ENCODE measurements at places on chromosomes 2 and 18. TPM values are rescaled to one million over a fixed set of nuclear protein-coding genes. Genes with fewer than 3 reads are reported as not detected.

DNA sequence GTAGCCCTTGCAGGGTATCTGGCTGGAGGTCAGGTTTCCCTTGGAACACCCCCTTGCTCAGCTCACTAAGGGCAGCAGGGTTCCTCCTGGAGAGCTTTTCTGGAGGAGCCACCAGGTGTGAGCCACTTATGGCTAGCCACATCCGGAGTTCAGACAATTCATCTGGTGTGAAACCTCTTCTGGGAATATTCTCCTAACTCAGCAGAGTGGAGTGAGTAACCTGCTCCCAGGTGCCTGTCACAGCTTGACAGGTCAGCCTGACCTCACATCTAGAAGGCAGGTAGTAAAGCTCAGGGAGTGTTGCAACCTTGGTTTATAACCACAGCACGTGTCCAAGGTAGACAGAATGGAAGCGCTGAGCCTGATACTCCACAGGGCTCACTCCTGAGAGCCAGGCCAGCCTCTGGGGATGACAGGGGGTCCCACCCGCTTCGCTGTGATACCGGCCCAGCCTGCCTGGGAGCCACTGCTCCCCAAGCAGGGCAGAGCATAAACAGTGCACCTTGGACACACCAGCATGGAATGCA is 62.6 kb upstream of the TGFA start:
- DNase-seq, result no peak

GGCX gene
- total RNA-seq, result 20.1 TPM

GRCh38 chr2:114424699-114425098 is 17.7 kb upstream of the DPP10 start:
- no peak for DNase-seq

DNA sequence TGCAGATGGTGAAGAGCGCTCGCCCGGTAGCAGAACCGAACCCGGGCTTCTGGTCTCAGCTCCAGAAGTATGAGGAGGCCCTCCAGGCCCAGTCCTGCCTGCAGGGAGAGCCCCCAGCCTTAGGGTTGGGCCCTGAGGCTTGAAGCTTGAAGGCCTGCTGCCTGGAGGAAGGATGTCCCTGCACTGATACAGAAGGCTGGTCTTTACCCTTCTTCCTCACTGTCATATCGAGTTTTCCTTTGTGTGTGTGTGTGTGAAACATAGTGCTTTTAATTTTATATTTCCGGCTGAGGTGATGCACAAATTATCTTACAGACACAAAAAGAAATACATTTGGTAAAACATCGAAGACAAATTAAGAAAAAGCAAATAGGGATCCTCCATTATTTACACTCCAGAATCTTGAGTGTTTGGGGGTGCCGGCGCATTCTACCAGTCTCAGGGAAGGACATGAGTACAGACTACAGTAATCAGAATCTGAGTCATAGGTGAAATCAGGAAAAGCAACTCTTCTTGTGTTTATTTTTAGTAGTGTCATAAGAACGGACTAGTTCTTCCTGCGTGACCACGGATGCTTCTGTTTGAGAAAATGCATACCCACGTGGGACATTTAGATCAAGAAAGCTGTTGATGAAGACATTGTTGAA is 1.3 kb downstream of the DUSP28 start:
- peak; percentile 38 for DNase-seq

DNA sequence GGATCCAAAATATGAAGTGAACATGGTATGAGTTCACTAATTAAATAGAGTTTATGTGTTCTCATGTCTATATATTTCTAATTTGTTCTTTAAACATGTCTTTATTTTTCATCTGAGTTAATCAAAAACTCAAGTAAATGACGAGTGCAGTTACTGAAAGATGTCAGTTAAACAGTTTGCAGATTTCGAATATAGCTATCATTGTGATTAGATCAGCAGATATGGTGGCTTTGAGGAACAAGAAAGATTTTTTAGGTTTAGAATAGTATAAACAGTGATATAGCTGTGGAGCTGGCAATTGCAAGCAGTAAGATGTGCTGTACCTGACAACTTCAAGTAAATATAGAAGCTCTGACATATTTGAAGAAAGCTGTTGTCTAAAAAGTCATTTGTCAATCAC is 49.7 kb downstream of the TANK start:
- no peak for DNase-seq
